ENCODE measurements at places on chromosomes 6 and 20.

GRCh38 chr6:151413372-151414145 is 22.2 kb upstream of the ZBTB2 start:
- DNase-seq = peak; percentile 24

DNA sequence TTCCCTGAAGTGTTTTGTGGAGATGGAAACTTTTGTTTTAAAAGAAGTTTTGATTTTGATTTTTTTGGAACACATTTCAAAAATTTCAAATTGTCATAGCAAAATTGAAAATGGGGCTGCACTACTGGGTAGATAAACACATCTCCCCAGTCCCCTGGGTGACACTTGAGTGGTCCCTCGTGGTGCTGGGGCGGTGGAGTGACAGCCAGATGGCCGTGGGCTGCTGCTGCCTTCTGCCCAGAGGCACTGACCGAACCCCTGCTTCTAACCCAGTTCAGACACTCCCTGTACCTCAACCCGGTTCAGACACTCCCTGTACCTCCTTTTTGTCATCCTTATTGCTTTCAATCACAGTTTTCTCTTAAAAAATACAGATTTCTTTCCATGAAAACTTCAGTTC is 69.9 kb upstream of the SYNJ2 start:
- no peak for DNase-seq

DNA sequence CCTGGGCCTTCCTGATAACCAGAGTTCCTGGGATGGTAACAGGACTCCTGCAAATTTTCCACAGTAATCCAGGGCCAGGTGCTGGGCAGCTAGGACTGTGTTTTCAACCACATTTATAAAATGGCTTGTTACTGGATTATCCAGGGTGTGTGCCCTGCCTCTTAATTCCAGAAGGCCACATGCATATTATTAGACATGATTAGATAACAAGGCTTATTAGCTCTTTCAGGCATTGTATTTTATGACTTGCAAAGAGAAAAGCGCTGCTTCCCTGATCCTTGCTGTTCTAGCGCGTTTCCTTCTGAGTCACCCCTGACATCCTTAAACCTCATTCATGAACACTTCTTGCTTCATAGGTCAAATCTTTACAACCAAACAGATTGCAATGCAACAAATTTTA is 208.6 kb downstream of the UST start:
- no peak for DNase-seq

GRCh38 chr6:133235221-133235620 is 5.9 kb upstream of the EYA4 start:
- no peak for DNase-seq

- no peak for DNase-seq
These were observed 4.6 kb downstream of the PPDPF start for GRCh38 chr20:63525185-63525584.

DNA sequence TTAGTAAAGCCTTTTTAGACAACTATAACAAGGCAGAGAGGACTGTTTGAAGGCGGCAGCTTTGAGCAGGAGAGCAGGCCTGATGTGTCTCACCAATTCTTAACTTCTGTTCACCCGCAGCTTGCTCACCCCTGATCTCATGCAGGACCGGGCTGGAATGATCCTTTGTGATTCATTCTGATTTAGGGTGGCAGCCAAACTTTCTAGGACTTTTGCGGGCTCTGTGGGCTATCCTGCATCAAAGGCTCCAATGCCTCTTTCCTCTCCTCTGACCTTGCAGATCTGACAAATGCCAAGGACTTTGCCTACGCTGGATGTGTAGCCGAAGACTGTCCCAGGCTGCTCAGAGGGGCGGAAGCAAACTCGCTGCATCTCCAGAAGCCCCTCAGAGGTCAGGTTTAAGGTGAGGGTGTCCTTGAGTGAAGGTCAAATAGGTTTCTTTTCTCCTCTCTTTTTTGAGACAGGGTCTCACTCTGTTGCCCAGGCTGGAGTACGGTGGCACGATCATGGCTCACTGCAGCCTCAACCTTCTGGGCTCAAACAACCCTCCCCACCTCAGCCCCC is 72.3 kb downstream of the VEGFA start:
- no peak for DNase-seq

GRCh38 chr6:80425089-80425823 is 318.8 kb downstream of the BCKDHB start:
- DNase-seq = no peak

DNA sequence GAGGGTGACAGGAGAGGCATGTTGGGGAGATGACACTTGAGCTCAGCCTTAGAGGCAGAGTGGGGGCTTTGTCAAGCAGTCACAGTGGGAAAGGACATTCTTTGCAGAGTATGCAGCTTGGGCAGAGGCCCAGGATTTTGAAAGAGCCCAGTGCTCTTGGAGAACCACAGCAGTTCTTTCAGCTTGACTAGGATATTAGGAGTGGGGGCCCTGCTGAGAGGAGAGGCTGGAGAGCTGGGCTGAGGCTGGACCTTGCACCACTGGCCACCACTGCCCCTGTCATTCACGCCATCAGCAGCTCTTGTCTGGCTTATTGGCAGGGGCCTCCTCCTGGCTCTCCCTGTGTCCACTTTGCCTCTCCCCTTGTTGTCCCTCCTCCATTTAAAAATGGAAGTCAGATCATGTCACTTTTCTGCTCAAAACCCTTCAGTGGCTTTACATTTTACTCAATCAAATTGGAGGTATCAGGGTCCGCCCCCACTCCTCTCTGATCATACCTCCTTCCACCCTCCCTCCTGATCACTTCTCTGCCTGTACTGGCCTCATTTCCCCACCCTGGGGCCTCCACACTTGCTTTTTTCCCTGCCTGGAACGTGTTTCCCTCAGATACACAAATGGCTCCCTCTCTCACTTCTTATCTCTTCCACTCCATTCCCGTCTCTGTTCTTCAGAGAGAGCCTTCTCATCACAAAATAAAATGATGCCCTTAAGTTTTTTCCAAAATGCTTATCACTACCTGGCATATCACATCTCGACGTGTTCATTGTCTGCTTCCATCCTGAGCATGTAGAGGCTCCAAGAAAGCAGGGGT is 10.5 kb downstream of the MANBAL start:
- no peak for DNase-seq

DNA sequence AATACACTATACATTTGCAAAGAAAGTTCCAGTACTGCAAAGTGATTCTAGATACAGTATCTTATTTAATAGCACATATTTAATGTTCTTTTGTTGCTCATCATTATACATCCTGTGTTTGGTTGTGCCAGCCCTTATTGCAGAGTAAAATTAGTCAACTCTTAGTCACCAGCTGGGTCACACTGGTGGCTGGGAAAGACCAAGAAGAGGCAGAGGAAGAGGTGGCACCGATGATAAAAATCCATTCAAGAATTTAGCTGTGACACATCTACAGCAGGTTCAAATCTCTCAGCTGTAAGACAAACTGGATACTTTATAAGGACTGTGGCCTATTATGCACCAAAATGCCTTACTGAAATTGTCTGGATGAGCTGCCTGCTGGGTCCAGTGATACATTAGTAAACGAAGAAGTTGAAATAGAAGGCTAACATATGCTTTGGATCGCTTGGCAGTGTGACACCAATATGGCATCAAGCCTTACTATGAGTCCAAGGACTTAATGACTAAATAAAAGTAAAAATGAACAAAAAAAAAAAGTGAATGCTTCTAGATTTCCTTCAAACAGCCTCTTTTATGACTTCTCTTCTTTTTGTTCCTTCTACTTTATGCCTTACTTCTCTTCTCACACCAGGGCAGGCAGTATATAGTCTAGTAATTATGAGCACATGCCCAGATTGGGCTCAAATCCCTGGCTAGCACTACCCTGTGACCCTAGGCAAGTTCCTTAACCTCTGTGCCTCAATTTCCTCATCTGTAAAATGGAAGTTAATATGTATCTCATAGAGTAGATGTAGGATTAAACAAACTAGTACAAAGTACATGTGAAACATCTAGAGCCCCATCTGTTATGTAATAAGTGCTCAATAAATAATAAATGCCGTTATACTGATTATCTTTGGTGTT is 29.4 kb upstream of the RNF8 start:
- DNase-seq = no peak

GRCh38 chr6:139349464-139350020 is 24.9 kb downstream of the CITED2 start:
- no peak for DNase-seq

GRCh38 chr6:7161845-7162244 is 54.1 kb downstream of the RREB1 start:
- DNase-seq = no peak

DNA sequence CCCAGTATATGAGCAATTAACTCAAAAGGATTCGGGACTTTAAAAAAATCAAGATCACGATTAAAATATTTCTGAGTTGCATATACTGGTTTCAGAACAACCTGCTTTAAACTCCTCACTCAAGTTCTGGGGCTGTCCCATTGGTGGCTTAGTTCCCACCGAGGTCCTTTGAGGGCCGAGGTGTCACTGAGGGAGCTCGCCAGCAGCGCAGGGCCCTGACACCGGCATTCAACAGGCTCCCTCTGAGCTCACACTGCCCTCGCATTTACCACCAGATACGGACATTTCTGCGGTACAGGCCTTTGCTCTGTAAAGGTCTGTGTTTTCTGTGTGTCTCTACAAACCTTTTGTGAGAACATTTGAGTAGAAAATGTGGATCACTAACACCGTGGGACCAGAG is 24.4 kb upstream of the BNIP5 start:
- no peak for DNase-seq

- no peak for DNase-seq
These were observed 325.7 kb downstream of the TBC1D32 start for GRCh38 chr6:121008553-121008952.

GRCh38 chr6:35730745-35731413 is 6.0 kb upstream of the ARMC12 start:
- DNase-seq = no peak

GRCh38 chr6:32226434-32226833 is 2.6 kb upstream of the NOTCH4 start:
- DNase-seq = no peak

DNA sequence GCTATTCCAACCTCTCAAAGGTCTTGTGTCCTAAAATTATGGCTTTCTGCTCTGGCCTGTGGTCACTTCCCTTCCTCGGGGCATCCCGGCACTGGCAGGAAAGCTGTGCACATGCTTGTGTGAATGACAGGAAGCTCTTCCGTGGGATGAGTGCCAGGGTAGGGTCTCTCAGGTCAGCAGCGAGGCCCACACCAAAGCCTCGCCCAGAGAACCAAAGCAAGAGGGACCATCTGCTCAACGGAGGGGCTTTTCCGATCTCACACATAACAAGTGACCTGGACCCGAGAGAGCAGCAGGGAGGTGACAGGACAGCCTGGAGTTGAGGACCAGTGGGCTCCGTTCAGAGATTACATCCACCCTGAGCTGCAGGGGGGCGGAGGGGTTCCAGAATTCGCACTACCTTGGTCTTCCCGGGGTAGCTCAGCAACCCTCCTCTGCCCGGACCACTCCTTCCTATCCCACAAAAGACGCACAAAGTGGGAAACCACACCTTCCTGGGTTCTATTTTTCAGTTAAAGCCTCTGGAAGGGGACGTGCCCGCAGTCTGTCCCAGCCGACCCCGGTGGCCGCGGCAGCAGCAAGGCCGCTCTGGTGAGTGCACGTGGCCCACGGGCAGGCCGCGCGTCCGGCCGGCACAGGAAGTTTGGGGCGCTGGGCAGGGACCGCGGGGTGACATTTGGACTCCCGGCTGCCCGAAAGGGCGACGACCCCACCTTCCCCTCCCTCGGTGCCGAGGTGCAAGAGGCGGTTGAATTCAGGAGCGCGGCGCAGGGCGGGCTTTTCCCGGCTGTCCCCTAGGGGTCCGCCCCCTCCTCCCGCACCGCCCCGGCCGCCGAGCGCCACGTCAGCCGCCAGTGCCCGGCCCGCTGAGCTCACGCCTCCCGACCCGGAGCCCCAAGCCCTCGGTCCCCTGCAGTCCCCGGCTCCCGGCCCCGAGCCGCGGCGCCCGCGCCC is 988 bp downstream of the TXNDC5 start:
- no peak for DNase-seq

GRCh38 chr6:4687989-4688947 is 87.9 kb upstream of the CDYL start:
- DNase-seq = no peak

- DNase-seq = no peak
These were observed 37.2 kb downstream of the ARFGEF2 start for GRCh38 chr20:48958743-48959142.

GRCh38 chr20:10306440-10307358 is 88.1 kb downstream of the SNAP25 start:
- no peak for DNase-seq

DNA sequence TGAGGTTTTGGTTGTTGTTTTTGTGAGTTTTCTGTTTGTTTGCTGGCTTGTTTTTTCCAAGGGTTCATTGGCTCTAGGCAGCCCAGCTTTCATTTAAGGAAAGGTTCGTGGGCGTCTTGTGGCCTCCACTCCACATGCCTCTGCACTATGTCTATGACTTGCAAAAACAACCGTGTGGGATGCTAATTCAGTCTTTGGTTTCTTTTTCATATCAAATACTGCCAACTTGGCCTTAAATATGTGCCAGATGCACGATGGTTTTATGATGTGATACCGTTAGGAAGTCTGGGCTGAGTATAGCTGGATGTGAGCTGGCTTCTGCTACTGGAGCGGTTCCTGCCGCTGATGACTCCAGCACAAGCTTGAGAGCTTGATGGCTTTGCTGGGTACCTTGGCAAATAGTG is 96.3 kb downstream of the BMP2 start:
- no peak for DNase-seq

GRCh38 chr6:106568530-106568929 is 60.8 kb downstream of the RTN4IP1 start:
- DNase-seq = no peak

DNA sequence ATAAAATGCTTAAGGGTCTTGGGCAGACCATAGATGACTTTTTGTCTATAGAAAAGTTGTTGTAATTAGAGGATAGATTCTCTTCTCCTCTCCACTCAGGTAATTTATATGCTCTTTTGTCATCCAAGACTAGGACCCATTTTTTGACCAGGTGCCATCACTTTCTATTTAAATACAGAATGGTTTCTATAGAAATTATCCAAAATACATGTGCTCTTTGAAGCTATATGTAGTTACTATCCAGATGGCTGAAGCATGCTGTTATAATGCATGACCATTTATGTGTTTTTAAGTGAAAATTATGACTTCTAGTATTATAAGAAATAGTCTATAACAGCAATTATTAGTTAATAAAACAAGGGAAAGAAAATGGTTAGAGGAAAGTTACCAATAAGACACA is 3.0 kb upstream of the MLIP start:
- no peak for DNase-seq

- DNase-seq = no peak
These were observed 70.5 kb upstream of the SLCO4A1 start for GRCh38 chr20:62571669-62572344.

- DNase-seq = no peak
These were observed 121.4 kb downstream of the LAMP5 start for GRCh38 chr20:9635750-9636149.

All from stimulated activated CD8-positive, alpha-beta memory T cell treated with anti-CD3 and anti-CD28 coated beads, Interleukin-7, amount 100 ng/mL, for 1 hour (primary cell).